ENCODE measurements at places on chromosomes 4 and X. TPM values are rescaled to one million over a fixed set of nuclear protein-coding genes. Genes with fewer than 3 reads are reported as not detected.

The SLC4A4 gene
- 8.0 TPM for polyA plus RNA-seq

The STPG2 gene
- polyA plus RNA-seq = not detected

The CXCL13 gene
- polyA plus RNA-seq = not detected

- DNase-seq = no peak
Measured at GRCh38 chr4:85732124-85732523, 257.2 kb downstream of the ARHGAP24 start.

The IL2 gene
- not detected for polyA plus RNA-seq

The MAGIX gene
- 0.96 TPM for polyA plus RNA-seq

DNA sequence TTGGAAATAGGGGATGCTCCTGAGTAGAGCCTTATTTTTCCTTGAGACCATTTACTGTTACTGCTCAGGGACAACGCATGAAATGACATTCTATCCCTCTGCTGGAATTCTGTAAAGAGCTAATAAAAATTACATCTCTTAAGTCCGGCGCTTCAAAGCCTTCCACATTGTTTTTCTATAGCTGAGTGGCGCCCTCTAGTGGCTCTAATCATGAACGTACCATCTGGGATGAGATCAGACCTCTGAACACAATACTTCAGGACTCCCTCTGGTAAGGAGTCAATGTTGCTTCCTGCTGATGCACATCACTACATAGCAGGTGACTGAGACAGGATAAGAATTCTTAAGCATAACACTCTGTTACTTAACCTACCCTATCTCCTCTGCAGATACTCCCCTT is 6.0 kb downstream of the HMGN5 start:
- peak; percentile 52 for DNase-seq

DNA sequence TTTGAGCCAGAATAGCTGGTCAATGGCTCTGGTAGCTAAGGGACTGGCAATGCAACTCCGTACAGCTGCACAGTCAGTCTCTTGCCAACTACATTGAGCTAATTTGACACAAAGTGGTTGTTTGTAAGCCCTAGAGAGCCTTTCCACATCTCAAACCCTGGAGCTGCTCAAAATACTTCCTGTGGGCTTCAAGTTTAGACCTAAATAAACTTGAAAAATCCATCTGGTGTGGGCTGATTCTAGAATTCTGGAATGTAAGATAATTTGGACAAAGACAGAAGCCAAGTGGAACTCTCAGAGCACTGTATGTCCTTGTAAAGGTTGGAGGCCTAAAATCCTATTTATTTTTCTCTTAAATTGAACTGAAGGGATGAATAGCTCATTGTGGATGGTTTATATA is 380.8 kb downstream of the SPRY1 start:
- no peak for DNase-seq

GRCh38 chr4:134687646-134688628 is 486.3 kb upstream of the PABPC4L start:
- DNase-seq = no peak

The SHROOM4 gene
- not detected for polyA plus RNA-seq

- no peak for DNase-seq
Measured at GRCh38 chr4:122824616-122825015, 2.0 kb upstream of the FGF2 start.

- no peak for DNase-seq
Measured at GRCh38 chr4:111204797-111205196, 581.9 kb upstream of the PITX2 start.

The EMCN gene
- not detected for polyA plus RNA-seq

- DNase-seq = no peak
Measured at GRCh38 chr4:111697176-111697942, 447.9 kb upstream of the FAM241A start.

The RHOXF1 gene
- not detected for polyA plus RNA-seq

GRCh38 chrX:148611993-148612392 is 111.6 kb downstream of the AFF2 start:
- DNase-seq = no peak

GRCh38 chrX:67564475-67564874 is 20.7 kb downstream of the AR start:
- no peak for DNase-seq

DNA sequence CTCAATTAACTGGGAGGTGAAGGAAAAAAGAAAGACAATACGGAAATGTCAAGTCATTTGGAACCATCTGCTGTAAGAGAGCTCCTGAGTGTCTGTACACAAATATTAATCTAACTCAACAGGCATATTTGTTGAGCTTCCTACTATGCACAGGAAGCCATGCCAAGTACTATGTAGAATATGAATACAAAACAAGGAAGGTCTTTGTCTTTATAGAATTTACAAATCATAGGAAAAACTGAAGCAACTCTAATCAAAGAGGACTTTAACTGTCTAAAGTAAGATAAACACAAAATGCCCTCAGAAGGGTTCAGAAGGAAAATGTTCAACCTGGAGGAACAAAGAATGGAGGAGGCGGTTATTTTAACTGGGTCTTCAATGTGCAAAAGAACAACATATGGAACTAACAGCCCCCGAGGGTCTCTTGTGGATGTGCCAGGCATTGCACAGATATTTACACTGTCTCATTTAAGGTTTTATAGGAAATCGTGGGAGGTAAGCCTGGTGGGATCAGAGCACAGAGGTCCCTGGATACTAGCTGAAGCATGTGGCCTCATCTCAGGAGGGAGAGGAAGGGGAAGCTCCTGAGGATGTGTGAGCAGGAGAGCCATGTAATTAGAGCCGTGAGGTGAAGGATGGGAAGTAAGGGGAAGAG is 5.8 kb downstream of the FAM114A1 start:
- DNase-seq = no peak

GRCh38 chr4:123867910-123868587 is 471.5 kb downstream of the SPRY1 start:
- no peak for DNase-seq

- DNase-seq = no peak
Measured at GRCh38 chrX:250965-251364, 30.2 kb upstream of the PLCXD1 start.

GRCh38 chr4:158422546-158422945 is 99.1 kb upstream of the RXFP1 start:
- no peak for DNase-seq

The KLHL13 gene
- 2.6 TPM for polyA plus RNA-seq

The TLR7 gene
- polyA plus RNA-seq = 0.66 TPM

- DNase-seq = no peak
Measured at GRCh38 chr4:74449571-74450297, 4.8 kb downstream of the AREG start.

GRCh38 chr4:146916479-146917076 is 29.1 kb downstream of the TTC29 start:
- DNase-seq = peak; percentile 28

The GPR143 gene
- polyA plus RNA-seq = 0.18 TPM

DNA sequence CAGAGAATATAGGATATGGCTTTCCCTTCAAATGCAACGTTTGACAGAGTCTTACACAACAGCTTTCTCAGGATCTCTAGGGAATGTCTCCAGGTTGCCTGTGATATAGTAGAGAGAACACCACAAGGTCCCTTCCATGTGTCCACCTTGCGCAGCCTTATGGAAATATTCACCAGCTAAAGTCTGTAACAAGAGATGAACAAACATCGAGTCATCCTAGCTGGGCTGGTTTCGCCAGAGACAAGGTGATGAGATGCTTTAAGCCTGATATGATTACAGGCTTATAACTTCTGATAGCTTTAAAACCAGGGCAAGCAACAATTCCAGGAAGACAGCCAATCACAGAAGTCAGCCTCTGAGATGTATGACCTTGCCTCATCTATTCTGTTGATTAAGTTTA is 83.8 kb downstream of the SEL1L3 start:
- DNase-seq = no peak

- DNase-seq = no peak
Measured at GRCh38 chrX:110267874-110268273, 50.0 kb downstream of the AMMECR1 start.

DNA sequence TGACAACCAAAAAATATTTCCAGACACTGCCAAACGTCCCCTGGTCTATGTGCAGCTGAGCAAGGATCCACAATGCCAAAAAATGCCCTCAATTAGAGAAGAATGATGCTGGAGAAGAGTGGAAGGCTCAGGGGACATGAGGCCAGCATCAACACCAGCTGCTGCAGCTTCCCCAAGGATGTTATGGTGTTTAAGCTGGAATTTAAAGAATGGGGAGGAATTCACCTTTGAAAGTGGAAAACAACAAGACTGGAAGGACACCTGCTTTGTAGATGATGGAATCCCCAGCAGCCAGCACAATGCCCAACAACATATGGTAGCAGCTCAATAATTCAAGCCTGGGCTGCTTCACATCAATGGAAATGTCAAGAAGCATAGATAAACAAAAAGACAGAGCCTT is 20.3 kb upstream of the SMPX start:
- DNase-seq = no peak

The HS3ST1 gene
- polyA plus RNA-seq = not detected

GRCh38 chrX:40922307-40922706 is 162.9 kb upstream of the USP9X start:
- no peak for DNase-seq

GRCh38 chrX:78979789-78980464 is 34.7 kb downstream of the P2RY10 start:
- DNase-seq = no peak

The MTMR1 gene
- 15.3 TPM for polyA plus RNA-seq

The GABRE gene
- polyA plus RNA-seq = not detected

The RPS6KA6 gene
- polyA plus RNA-seq = not detected

DNA sequence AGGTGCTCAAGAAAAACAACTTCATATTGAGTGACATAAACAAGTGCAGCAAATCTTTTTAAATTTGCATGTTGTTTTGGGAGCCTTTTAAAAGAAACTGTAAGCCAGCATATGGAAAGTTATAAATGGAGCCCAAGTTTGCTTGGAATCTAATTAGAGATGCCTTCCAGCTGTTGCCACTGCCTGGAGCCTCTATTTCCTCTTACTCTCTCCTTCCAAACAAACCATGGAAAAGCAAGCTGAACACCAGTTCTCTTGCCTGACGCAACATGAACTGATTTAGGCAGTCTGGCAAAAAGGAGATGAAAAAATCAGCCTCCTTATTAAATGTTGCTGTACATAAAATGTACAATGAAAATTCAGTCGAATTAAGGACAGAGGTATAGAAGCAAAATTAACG is 21.5 kb downstream of the ARSJ start:
- no peak for DNase-seq

The ARHGAP36 gene
- polyA plus RNA-seq = not detected

GRCh38 chr4:19030536-19030935 is 1009.0 kb upstream of the LCORL start:
- no peak for DNase-seq

DNA sequence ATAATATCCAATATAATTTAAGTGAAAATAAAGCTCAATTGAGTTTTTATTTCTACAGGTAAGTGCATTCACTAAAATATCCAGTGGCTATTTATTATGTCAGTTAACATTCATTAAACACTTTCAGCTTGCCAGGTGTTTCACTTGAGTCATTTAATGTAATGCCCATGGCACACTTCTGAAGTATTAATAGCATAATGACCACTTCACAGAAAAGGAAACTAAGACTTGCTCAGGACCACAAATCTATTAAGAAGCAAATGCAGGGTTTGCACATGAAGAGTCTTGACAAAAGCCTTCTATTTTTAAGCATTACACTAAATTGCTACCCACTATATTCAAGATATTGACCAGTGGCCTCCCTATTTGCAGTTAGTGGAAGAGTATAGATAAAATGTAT is 612.7 kb downstream of the KCTD8 start:
- no peak for DNase-seq

DNA sequence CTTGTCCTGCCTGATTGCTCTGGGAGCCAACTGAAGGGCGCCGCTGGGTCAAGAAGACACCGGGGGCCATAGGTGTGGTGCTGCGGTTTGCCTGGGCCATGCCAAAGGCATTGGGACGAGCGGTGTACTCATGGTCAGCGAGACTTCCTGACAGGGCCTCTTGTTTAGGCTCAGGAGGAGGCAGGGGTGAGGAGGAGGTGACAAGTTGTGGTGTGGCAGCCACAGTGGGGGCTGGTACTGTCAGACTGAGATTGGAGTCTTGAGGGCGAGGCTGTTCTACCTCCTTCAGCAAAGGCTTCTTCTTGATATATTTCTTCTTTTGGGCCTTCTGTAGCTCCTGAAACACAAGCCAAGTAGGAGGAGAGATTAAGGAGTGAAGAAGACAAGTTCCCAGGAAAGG is 104.1 kb downstream of the PHF8 start:
- DNase-seq = no peak

- no peak for DNase-seq
Measured at GRCh38 chr4:124030147-124030546, 633.6 kb downstream of the SPRY1 start.

DNA sequence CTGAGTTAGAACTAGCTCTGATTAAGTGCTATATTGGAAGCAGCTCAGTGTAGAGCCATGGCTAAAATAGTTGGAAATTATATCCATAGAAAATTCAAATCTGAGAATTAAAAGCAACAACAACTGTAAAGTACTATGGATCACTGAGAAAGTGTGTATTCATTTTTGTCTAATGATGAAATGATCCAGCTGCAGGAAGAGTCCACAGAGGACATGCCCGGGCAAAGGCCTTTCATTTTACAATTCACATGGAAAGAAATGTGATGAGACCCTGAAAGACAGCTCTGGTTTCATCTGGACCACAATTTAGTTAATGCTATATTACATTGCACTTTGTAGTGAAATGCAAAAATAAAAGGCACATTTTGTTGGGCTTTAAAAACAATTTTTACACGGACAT is 196.8 kb upstream of the FAT1 start:
- no peak for DNase-seq

GRCh38 chrX:8233091-8233490 is 62.0 kb upstream of the VCX2 start:
- no peak for DNase-seq

DNA sequence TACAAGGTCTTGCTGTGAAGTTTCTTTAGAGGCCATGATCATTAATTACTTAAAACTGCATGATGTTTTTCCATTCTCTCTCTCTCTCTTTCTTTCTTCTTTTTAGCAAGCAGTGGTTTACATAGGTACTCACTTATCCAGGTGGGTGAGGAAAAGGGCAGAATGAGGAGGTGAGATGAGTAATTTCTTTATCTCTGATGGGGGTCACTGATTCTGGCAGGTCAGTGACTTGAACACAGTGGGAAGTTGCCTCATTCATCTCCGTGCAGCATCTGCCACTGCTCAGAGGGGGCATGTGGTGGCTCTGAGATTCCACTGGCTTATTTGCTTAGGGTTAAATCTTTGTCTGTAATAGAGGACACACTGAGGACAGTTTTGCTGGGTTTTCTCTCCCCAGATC is 62.6 kb downstream of the FAM114A1 start:
- DNase-seq = no peak

The CENPVL2 gene
- not detected for polyA plus RNA-seq
